IMR-90 (cell line): ENCODE measurements at places on chromosomes 13 and 19. TPM values are rescaled to one million over a fixed set of nuclear protein-coding genes. Genes with fewer than 3 reads are reported as not detected.

GRCh38 chr13:39197647-39198007 lies 159.4 kb downstream of the NHLRC3 start:
- no peak for DNase-seq

GRCh38 chr13:25180775-25181537 lies 8.9 kb upstream of the AMER2 start:
- DNase-seq, result no peak

- no peak for DNase-seq
These were observed 111.5 kb upstream of the DIAPH3 start for GRCh38 chr13:60275208-60275607.

GRCh38 chr13:26475176-26476110 lies 82.0 kb upstream of the WASF3 start:
- no peak for DNase-seq

DNA sequence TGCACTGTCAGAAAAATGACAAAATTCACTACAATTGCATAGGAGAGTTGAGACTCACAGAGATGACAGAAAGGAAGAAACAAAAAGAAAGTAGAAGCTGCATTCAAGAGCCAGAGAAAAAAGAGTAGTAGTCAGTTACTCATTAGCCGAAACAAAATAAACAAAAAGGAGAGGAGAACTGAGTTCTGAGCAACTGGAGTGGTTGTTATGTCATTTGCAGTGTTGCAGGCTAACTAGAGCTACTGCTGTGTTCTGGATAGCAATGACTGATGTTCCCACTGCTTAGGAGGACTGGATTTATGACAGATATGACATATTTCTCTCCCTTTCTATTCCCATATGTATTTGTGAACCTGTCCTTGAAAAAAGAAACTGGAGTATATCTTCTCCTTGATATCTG lies 482.6 kb downstream of the RFC3 start:
- DNase-seq, result no peak

NALCN gene
- polyA plus RNA-seq, result 2.0 and 2.9 TPM in 2 replicates
